ENCODE measurements at places on chromosomes 2 and 18.

DNA sequence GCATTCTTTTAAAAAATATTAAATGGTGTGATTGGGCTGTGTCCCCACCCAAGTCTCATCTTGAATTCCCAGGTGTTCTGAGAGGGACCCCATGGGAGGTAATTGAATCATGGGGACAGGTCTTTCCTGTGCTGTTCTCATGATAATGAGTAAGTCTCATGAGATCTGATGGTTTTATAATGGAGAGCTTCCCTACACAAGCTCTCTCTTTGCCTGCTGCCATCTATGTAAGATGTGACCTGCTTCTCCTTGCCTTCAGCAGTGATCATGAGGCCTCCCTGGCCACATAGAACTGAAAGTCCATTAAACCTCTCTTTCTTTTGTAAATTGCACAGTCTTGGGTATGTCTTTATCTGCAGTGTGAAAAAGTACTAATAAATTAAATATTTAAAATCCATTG is 10.3 kb downstream of the PPM1B start:
- DNase-seq: no peak

DNA sequence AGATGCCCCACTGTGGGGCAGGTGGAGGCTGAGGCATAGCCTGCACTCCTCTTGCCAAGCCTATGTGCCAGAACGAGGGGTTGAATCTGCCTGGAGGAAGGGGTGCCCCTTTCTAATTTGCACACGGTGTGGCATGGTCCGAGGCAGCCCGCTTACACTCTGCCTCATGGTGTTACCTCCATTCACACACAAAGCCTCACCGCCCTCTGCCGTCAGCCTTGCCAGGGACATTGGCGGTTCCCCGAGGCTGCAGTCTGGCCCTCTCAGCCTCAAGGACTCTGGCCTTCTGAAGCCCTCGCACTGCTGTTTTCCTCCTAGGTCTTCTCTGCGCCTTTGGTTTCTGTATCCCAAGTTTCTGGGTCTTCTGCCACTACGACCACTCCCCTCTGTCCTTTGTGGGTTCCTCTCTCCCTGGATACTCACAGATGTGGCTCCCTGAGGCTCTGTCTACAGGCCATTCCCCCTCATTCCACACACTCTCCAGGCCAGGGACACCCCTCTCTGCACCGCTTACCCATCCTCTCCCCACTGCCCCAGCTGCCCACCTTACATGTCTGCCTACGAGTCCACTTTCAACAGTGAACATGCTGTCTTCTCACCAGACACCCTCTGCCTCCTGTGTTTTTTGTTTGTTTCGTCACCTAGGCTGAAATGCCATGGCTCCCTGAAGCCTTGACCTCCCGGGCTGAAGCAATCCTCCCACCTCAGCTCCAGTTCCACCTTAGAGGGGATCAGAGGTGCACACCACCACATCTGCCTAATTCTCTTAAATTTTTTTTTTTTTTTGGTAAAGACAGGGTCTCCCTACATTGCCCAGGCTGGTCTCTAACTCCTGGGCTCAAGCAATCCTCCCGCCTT is 7.9 kb upstream of the ASPRV1 start:
- DNase-seq: no peak

GRCh38 chr2:24919506-24920097 is 435 bp downstream of the ADCY3 start:
- no peak for DNase-seq

DNA sequence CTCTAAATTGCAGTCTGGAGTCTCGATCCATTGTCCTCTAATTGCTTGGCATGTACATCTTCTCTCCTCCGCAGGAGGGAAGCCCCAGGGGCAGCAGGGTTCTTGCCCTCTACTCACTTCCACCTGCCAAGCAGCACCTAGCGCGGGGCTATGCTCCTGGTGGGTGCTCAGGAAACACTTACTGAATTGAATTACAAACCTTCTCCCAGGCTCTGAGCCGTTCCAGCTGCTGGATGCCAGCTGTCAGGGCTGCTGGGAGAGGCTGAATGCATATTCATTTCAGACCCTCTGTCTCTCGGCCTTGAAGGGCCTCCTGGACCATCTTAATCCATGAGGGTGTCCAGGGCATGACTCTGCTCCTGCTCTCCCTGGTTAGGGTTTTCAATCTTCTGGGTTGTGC is 94.0 kb downstream of the CELF4 start:
- no peak for DNase-seq

DNA sequence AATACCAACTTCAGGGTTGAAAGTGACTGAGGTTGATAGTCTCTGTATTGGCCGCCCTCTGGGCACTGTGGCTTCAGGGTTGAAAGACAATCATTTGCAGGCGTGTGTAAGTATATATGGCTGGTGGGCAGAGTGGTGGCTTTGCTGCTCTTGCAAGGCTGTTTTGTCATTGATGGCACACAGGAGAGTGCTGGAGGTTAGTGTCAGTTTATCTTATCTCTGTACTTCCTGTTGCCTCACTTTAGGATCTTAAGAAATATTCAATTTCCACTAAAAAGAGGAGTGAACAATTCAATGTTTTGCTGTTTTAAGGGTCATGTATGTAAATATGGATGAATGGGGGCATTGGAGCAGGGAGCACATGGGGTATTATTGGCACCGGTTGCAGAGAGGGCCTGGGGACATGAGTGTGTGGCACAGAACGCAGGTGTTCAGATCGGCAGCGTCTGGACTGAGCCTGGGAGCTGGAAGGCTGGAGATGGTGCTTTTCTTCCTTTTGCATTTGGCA is 51.5 kb downstream of the NCK2 start:
- no peak for DNase-seq

All from right hindlimb (tissue), 1 donor.